CD4-positive, alpha-beta T cell treated with Interferon alpha-2 for 1 hour (primary cell): ENCODE measurements at places on chromosomes 11 and 22.

- DNase-seq = no peak
Observed at GRCh38 chr11:72754544-72755155, 2.4 kb upstream of the ARAP1 start.

GRCh38 chr11:123740787-123741158 lies 687 bp downstream of the ZNF202 start:
- no peak for DNase-seq

DNA sequence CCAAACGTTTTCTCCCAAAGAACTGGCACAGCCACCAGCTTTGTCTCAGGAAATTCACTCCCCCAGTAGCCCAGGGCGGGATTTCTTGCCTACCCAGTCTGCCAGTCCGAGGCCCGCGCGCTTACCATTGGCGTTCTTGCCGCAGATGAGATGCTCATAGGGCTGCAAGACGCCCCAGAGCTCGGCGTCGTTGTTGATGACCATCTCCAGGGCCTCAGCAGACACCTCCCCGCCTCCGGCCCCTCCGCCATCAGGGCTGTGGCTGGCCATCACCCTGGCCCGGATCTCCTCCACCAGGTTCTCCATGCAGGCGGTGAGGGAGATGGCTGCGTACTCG lies 1.3 kb downstream of the ABTB2 start:
- DNase-seq = no peak

- DNase-seq = no peak
Observed at GRCh38 chr11:35723493-35723892, 60.9 kb downstream of the TRIM44 start.

GRCh38 chr11:3840870-3841425 lies at the start of gene RHOG:
Gene RHOG (minus strand): TSS chr11:3840959. CDS start chr11:3828138, 12,821 bp downstream.
- DNase-seq = no peak

DNA sequence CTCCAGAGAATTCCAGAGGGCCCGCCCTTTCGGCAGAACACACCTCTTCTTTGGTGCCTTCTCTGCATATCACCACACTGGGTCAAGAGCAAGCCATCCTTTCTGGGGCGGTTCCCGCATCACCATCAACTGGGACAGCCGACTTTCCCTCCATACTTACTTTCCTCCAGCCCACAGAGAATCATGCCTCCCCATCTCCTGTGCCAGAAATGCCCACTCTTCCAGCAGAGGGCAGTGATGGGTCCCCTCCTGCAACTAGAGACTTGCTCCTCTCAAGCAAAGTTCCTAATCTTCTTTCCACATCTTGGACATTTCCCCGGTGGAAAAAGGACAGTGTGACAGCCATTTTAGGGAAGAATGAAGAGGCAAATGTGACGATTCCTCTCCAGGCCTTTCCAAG lies 157.7 kb downstream of the C11orf91 start:
- DNase-seq = no peak

DNA sequence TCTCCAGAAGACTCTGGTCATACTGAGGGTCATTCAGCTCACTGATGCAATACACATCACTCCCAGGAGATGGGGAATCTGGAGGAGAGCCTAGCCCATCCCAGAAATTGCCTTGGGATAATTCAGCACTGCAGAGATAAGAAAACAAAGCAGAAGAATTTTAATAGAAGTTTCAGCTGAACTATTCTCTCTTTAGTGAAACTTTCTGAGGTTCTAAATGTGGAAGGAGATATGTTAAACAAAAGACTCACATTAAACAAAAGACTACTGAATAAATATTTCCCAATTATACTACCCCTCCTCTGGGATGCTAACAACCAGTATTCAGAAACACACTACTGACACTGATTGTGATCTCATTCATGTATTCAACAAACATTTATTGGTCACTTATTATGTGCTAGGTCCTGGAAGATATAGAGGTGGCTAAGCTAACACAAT lies 47.8 kb downstream of the C2CD3 start:
- DNase-seq = no peak

DNA sequence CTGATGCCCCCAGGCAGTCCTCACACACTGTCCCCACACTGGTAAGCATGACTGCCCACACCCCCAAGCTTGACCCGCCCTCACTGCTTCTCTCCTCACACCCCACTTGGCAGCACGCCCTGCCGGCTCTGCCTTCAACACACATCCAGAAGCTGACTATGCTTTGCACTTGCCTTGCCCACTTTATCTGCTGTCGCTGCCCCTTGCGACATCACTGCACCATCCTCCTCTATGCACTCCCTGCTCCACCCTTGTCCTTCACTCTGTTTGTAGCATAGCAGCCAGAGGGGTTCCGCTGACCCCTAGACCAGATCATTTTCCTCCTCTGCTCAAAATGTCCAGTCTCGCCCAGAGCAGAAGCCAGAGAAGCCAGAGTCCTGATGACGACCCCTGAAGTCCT lies 25.3 kb upstream of the SLC25A1 start:
- DNase-seq = no peak
